Psoas muscle (tissue), 8 donors: ENCODE measurements at places on chromosomes 3 and 15. TPM values are rescaled to one million over a fixed set of nuclear protein-coding genes. Genes with fewer than 3 reads are reported as not detected.

The CD96 gene
- 0.59 TPM for total RNA-seq

The ZNF710 gene
- 5.4 TPM for total RNA-seq

The HRH1 gene
- 1.3 TPM for total RNA-seq

The RASGRP1 gene
- 0.27 TPM for total RNA-seq

The ZNF80 gene
- not detected for total RNA-seq

The ISLR2 gene
- 1.3 TPM for total RNA-seq

DNA sequence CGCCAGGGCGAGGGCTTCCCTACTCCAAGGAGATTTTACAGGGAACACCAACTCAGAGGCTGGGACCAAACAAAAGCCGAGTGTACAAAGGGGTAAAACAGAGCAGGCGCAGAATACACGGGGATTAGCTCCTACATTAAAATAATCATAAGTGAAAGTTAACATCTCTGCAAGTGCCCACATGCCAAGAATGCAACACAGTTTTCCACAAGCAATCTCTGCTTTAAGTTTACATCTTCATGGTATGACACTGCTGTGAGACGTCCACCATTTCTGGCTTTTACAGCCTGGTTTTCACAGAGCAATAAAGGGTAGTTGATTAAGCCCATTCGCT lies 500 bp upstream of the VGLL3 start:
- H3K4me1 ChIP-seq, result no peaks in the 10 kb centered on the region
- DNase-seq, result no peak
- peak overlapping the region; percentile 69 for H3K27ac ChIP-seq
- H3K36me3 ChIP-seq, result no peaks in the 10 kb centered on the region
- H3K27me3 ChIP-seq, result no peaks in the 10 kb centered on the region

GRCh38 chr3:42098171-42098570 lies 7.0 kb downstream of the TRAK1 start:
- no peaks in the 10 kb centered on the region for H3K27me3 ChIP-seq
- H3K36me3 ChIP-seq, result peaks cover 2% of the 10 kb centered on the region
- H3K4me1 ChIP-seq, result peaks cover 66% of the 10 kb centered on the region
- H3K27ac ChIP-seq, result peak overlapping the region; percentile 64

GRCh38 chr3:115245438-115245837 lies 98.3 kb upstream of the ZBTB20 start:
- H3K36me3 ChIP-seq, result no peaks in the 10 kb centered on the region
- DNase-seq, result peak; percentile 21
- no peaks in the 10 kb centered on the region for H3K27me3 ChIP-seq
- no peak overlapping the region for H3K27ac ChIP-seq
- no peaks in the 10 kb centered on the region for H3K4me1 ChIP-seq
- no peak overlapping the region for H3K4me3 ChIP-seq

DNA sequence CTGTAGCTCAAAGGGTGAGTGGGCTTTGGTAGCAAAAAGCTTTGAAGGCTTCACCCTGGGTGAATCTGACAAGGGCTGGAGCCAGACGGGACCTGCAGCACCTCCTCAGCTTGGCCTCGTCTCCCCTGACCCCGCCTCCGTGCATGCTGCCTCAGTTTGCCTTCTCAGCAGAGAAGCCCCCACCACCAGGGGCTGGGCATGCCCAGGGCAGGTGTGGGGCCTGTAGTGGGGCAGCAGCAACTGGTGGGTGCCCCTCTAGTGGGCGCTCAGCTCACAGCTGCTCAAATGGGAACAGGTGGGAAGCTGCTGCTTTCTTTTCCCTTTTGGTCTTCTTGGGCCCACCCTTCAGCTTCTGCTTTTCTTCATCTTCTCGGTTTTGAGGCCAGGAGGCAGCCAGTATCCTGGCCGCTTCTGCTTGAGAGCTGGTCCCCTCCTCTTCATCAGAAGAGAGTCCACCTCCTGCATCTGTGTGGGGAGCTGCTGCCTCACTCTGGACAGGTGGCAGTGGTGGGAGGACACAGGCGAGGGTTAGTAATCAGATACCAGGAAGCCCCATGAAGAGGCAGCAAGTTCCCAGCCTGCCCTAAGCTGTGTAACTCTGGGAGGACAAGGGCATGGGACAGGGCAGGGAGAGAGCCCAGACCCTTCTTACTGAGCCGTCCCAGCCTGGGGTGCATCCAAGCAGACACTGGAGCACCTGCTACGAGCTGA lies 21.0 kb downstream of the TMEM43 start:
- H3K36me3 ChIP-seq, result no peaks in the 10 kb centered on the region
- no peak for DNase-seq
- H3K4me1 ChIP-seq, result peaks cover 31% of the 10 kb centered on the region
- H3K4me3 ChIP-seq, result no peak overlapping the region
- H3K27me3 ChIP-seq, result no peaks in the 10 kb centered on the region

DNA sequence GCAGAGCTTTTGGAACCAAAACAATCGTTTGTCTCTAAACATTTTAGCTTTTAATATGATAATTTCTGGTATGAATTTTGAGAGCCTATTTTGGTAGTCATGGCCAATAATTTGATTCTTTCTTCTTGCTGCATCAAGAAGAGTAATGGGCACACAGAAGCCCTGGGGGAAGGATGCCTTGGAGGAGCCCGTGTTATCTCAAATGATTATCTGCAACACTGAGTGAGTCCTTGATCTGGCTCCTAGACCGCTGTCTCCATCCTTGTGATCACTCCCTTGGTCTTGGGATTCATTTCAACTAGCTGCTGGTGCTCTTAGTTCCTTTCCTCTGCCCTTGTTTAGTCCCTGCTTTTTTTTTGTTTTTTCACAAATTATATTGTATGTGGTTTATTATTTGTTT lies 77.9 kb upstream of the CCNL1 start:
- no peak overlapping the region for H3K27ac ChIP-seq
- no peaks in the 10 kb centered on the region for H3K4me1 ChIP-seq
- no peak for DNase-seq
- no peaks in the 10 kb centered on the region for H3K27me3 ChIP-seq
- no peak overlapping the region for H3K4me3 ChIP-seq

- no peaks in the 10 kb centered on the region for H3K36me3 ChIP-seq
- no peaks in the 10 kb centered on the region for H3K27me3 ChIP-seq
Measured at GRCh38 chr15:38297623-38298388, 45.2 kb downstream of the SPRED1 start.

DNA sequence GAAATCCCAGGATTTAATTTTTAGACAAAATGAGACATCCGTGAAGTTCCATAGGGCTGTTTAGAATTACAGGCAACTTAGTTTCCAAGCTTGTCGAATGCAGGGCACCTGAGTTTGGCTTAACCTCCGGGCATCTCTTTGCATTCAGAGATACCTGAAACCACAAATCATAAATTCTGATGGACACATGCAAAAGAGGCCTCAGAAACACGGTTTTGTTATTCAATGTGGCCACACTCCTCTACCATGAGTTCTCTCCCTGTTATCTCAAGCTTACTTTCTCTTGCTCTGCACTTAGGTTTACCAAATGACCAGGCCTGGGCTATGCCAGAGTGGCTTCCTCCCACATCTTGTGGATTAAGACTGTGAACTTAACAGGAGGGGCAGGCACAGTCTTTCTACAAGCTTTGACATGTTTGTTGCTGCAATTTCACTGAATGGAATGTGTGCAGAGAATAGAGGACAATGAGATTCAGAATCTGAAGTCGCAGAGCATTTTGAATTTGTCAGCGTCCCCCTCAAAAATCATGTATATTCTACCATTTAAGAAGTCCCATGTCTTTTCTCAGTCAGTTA lies 137.7 kb downstream of the TPRG1 start:
- peak overlapping the region; percentile 72 for H3K27ac ChIP-seq
- no peaks in the 10 kb centered on the region for H3K36me3 ChIP-seq
- H3K4me3 ChIP-seq, result no peak overlapping the region
- peaks cover 7% of the 10 kb centered on the region for H3K4me1 ChIP-seq
- H3K27me3 ChIP-seq, result no peaks in the 10 kb centered on the region

DNA sequence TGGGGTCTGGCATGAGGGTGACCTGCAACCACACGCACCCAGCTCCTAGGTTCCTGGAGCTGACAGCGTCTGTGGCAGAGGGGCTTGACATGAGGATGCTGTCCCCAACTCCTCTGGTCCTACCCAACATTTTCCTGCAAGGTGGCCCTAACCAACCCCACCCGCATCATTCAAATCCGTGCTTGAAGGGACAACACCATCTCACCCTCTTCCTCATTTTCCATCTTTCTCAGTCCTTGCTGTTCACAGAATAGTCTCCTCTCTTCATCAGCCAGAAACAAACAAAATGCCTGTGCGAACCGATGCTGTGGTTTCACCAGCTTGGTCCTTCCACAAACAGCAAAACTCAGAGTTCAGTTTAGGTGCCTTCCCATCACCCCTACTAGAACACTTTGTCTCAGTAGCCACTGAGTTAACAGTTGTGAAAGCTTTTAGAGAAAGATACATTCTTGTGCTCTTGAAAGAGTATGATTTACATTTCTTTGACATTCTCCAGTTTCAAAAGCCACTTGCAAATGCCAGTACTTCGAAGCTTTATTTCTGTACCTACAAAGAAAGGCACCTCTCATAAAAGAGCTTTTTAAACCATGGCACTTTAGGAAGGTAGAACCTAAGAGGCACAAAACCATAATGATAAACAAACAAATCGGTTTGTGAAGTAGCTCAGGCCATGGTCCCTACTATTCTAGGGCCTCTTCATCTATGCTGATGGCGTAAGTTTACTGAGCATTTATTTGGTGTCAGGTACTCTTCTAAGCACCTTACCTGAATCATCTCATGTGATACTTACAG lies 360.1 kb downstream of the SHQ1 start:
- H3K27me3 ChIP-seq, result no peaks in the 10 kb centered on the region
- no peak for DNase-seq
- no peak overlapping the region for H3K4me3 ChIP-seq
- peak overlapping the region; percentile 23 for H3K27ac ChIP-seq
- H3K4me1 ChIP-seq, result peaks cover 15% of the 10 kb centered on the region
- H3K36me3 ChIP-seq, result no peaks in the 10 kb centered on the region

DNA sequence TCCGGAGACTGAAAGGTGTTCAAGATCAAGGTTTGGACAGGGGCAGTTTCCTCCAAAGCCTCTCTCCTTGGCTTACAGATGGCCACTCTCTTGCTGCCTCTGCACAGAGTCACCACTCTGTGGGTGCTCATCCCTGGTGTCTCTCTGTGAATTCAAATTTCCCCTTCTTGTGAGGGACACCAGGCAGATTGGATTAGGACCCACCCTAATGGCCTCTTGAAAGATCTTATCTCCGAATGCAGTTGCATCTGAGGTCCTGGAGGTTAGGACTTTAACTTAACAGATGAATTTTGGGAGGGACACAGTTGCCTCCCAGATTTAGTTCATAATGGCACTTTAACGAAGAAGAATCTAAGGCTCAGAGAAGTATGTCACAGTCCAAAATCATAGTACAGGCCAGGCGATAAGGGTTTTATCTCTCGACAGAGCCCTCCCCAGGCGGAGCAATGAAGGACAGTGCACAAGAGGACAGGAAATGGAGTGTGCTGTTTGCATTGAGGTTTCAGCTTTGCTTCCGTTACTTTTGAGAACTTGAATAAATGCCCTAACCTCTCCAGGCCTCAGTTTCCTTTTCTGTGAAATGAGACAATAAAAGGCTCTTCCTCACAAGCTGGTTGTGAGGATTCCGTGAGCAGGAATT lies 38.9 kb upstream of the KIF23 start:
- no peaks in the 10 kb centered on the region for H3K36me3 ChIP-seq
- H3K27me3 ChIP-seq, result no peaks in the 10 kb centered on the region
- no peak overlapping the region for H3K27ac ChIP-seq
- DNase-seq, result no peak
- H3K4me3 ChIP-seq, result no peak overlapping the region

- no peak overlapping the region for H3K4me3 ChIP-seq
- H3K27ac ChIP-seq, result peak overlapping the region; percentile 88
- DNase-seq, result no peak
- H3K4me1 ChIP-seq, result peaks cover 38% of the 10 kb centered on the region
- H3K27me3 ChIP-seq, result no peaks in the 10 kb centered on the region
Measured at GRCh38 chr3:45962033-45962432, 18.8 kb downstream of the CXCR6 start.

DNA sequence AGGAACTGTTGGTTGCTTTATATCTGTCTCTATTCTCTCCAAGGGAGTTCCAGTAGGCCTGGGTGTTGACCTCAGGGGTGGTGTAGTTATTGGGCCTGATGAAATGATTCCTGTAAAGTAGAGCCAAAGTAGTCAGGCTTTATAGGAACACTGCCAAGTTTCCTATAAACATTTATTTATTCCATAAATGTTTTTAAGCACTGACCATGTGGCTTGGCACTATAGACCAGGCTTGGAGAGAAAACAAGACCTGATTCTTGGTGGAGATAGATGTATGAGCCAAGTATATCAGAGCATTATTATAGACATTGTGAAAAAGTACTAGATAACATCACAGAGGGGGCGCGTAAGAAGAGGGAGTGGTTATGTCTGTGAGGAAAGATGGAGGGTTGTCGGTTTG lies 65.9 kb downstream of the TFG start:
- DNase-seq, result no peak
- H3K36me3 ChIP-seq, result peaks cover 4% of the 10 kb centered on the region
- no peak overlapping the region for H3K27ac ChIP-seq
- H3K4me1 ChIP-seq, result no peaks in the 10 kb centered on the region
- no peak overlapping the region for H3K4me3 ChIP-seq

- no peaks in the 10 kb centered on the region for H3K27me3 ChIP-seq
- no peaks in the 10 kb centered on the region for H3K36me3 ChIP-seq
- H3K4me3 ChIP-seq, result no peak overlapping the region
- H3K27ac ChIP-seq, result no peak overlapping the region
- no peak for DNase-seq
- H3K4me1 ChIP-seq, result no peaks in the 10 kb centered on the region
Measured at GRCh38 chr3:77913524-77914174, 873.8 kb downstream of the ROBO2 start.

DNA sequence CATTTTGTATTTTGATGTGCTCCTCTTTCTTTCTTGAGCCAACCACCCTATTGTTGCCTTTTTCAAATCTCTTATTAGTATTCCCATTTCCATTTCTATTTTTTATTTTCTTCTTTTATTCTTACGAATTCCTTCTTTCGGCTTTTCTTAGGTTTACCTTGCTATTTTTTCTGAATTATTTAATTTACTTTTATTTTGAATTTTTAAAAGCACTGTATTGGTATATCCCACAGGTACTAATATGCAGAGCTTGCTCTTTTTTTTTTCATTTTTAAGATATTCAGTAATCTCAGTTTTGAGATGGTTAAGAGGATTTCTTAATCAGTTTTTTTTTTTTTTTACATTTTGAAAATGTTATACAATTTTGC lies 18.4 kb upstream of the MCF2L2 start:
- peak overlapping the region; percentile 84 for H3K27ac ChIP-seq
- peaks cover 23% of the 10 kb centered on the region for H3K4me1 ChIP-seq
- no peak for DNase-seq
- no peaks in the 10 kb centered on the region for H3K36me3 ChIP-seq

DNA sequence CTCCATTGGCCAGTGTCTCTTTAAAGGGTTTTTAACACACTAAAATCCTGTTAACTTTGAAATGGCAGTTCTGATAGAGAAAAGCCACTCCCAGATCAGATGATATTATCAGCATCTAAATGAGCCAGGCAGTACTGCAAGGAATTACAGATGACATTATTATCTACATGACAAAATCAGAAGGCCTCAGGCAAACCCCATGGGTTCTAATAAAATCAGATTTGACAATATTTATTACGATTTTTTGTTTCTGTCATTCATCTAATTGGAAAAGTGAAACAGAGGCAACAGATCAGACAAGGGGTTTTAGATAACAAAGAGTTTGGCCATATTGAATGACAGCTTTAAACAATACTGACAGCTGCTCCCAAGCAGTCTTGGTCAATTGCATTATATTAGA lies 112.7 kb downstream of the FEZF2 start:
- no peaks in the 10 kb centered on the region for H3K27me3 ChIP-seq
- no peak for DNase-seq
- H3K36me3 ChIP-seq, result peaks cover 3% of the 10 kb centered on the region
- no peak overlapping the region for H3K27ac ChIP-seq
- no peaks in the 10 kb centered on the region for H3K4me1 ChIP-seq
- H3K4me3 ChIP-seq, result no peak overlapping the region

- H3K36me3 ChIP-seq, result no peaks in the 10 kb centered on the region
- H3K4me3 ChIP-seq, result no peak overlapping the region
Measured at GRCh38 chr3:45779746-45780735, 16.3 kb downstream of the SLC6A20 start.
